ENCODE measurements at places on chromosomes 7 and 10.

DNA sequence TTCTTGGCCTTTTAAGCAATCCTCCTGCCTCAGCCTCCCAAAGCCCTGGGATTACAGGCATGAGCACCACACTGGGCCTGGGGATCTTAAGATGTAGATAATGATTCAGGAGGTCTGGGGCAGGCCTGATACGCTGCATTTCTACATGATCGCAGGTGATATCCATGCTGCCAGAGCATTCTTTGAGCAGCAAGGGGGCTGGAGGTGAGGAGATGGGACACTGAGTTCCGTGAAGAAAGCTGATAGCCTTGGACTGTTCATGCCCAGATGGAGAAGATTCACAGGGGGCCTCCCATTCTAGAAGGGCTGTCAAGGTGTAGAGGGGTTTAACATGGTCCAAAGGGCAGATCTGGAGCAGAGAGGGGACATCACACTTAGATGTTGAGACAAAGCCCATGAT lies 480.3 kb downstream of the RPS24 start:
- DNase-seq: peak; percentile 19

GRCh38 chr7:11847336-11847735 lies 15.3 kb upstream of the THSD7A start:
- DNase-seq: no peak

- DNase-seq: no peak
Measured at GRCh38 chr10:19256331-19256730, 207.7 kb downstream of the MALRD1 start.

DNA sequence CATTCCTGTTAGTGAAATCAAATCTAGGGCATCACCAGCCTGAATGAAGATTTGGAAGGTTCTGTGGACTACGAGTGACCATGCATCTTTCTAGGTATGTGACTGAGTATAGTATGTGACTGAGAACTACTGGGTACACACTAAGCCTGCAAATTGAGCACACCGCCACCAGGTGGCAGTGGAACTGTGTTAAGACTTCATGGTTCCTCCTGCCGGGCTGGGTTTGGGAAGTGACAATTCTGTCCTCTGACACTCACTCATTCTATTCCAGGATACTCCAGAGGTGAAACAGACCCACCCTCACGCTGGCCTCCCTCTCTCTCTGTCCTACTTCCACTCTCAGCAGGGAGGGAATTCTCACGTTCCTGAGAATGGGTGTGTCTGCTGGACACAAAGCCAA lies 84.0 kb upstream of the TMEM248 start:
- DNase-seq: no peak

GRCh38 chr10:117460846-117461765 lies 81.4 kb upstream of the EMX2 start:
- DNase-seq: no peak

DNA sequence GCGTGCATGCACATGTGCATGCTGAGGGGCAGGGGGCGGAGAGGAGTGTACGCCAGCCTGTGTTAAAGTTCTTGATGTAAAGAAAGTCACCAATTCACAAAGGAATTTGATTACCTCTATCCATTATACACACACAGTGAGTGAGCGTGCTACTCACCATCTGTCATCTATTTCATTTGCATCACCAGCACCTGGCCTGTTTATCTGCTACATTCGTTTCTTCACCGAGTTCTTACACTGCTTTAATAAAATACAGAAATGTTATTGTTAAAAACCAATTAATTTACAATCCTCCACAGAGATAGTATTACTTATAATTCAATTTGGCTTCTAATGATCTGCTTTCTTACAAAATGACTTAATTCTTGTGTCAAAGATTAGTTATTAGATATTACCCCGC lies 32.6 kb downstream of the NEUROD6 start:
- DNase-seq: no peak

- no peak for DNase-seq
Measured at GRCh38 chr10:110762109-110762848, 109.4 kb upstream of the PDCD4 start.
